H54 (cell line): ENCODE measurements at places on chromosomes 5 and 9.

DNA sequence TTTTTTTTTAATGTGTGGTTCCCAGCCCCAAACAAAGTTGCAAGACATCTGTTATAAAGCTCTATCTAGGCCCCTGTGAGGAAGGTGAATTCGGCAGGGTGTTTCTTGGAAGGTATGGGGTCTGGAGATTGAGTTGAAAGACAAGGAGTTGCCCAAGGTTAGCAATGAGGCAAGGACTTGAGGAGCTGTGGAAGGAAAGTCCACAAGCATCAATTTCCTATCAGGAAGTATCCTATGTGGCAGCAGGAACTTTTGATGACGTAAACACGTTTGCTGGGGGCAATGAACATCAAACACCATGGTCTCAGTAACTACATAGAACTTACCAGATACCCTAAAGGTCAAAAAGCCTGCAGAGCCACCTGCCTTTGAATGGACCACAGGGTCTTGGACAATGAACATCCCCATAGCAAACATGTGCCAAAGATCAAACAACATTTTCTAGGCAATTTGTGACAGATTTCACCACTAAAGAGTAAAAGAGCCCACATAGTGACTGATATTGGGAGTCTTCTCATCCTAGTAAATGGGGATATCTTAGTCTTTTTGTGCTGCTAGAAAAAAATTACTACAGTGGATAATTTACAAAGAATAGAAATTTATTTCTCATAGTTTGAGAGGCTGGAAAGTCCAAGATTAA, 145.1 kb downstream of the GCNT1 start:
- no peak for DNase-seq

DNA sequence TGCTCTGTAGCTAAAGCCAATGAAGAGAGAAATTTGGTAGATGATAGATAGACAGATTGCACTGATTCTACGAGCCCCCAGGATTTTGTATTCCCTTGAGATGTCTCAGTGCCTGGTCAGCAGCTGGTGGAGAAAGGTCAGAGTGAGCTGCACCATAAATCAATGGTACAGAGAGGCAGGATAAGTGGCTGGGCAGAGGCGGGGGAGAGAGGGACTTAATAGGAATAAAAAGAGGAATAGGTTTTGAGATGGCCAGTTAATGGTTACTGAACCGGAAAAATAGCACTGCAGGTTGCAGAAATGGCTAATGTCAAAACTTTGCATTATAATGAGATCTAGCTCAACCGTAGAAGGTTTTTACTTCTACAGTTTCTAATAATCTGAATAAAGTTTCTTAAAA, 47.9 kb upstream of the SLC12A2 start:
- DNase-seq: no peak

DNA sequence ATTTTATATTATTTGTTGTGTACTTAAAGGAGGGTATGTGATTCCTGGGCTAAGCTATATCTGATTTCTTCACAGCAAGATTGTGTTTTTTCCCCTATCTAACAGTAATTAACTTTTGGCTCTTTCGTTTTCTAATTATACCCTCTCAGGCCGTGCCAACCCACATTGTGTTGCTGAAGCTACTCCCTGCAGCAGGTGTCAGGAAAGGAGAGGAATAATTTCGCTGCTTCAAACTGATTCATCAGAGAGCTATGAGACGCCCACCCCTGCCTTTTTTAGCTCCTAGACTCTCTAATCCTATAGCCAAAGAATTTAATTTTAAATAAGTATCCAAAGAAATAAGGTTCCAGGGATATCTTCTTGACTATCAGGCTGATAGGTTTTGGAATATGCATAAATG, 3.8 kb downstream of the CAVIN4 start:
- DNase-seq: no peak

- DNase-seq: no peak
Observed at GRCh38 chr5:125583321-125584139, 837.1 kb upstream of the ZNF608 start.

DNA sequence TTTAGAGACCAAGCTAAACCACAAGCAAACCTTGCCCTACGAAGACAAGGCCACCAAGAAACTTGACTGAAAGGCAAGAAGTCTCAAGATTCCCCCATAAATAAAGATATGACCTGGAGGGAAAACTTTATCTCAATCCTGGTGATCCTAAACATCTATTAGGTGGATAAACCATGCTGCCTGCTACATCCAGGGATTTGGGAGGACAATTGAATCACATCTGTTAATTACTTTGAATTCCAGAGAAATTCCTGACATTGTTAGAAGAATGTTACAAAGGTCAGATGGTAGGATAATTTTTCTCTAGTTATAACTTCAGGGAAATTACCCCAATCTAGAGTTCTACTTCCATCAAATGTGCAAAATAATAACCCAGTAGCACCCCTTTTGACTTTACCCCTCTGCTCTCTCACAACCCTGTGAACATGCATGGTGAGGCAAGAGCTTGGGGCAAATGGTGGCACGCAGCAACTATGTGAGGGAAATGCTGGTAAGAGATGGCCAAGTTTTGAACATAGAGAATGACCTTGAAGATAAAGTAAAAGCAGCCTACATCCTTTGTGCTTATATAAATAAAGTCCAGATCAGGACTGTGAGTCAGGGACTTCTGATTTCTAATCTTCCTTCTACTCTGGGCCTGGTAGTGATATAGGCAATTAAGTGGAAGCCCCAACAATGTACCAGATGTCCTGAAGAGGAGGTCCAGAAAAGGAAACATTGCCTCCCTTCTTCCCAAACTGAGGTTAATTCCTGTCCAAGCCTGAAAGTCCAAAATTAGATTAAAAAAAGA, 57.1 kb upstream of the PTGER4 start:
- DNase-seq: no peak
